ENCODE measurements at places on chromosomes 12 and 14.

GRCh38 chr12:116878567-116879508 lies 2.4 kb downstream of the HRK start:
- DNase-seq, result no peak

DNA sequence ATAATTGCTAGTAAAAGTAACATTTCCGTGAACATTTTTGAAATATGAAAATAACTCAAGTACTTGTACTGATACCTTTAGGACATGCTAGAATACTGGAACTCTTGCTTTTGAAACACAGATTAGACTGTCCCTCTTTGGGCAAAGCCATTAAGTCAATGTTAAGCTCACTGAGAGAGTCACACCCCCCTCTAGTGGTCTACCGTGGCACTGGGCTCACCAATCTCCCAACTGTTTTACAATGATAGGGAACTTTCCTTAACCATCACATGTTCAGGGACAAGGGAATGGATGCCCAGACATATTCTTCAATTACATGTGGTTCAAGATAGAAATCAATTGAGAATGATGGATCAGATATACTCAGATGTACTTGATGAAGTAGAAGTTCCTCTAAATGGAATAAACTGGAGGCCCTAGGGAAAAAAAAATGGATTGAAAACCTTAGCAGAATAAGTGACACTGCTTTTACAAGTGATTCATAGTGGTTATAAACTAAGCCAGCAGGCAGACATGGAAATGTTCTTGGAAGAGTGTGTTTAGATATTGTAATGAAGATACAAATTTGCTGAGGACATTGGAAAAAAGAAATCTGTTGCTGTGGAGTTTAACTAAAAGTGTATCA lies 17.8 kb downstream of the NANOG start:
- peak; percentile 75 for DNase-seq

GRCh38 chr12:66693901-66694513 lies 15.1 kb upstream of the GRIP1 start:
- peak; percentile 74 for DNase-seq

- DNase-seq, result no peak
Measured at GRCh38 chr12:45587877-45588533, 141.5 kb upstream of the ARID2 start.

DNA sequence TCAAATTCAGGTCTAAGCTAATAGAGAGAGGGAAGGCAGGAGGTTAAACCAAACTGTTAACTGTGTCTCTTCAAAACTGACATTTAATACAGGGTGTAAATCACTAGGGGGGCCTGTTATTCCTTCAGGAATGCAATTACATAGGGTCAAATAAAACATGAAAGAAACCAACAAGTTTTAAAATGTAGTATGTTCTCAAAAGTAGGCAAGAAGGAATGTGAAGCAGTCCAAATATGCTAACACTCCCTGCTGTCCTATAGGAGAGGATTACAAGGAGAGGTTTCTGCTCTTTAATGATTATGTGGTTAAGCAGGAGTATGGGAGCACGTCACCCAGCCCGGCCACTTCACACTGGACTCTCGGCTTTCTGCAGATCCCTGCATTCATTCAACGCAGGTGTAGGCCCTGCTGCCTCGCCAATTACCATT lies 42.5 kb upstream of the BMP4 start:
- no peak for DNase-seq

Measured in fibroblast of mammary gland (primary cell).